NCI-H524 (cell line): ENCODE measurements at places on chromosomes 7 and 10.
A peak's percentile ranks its signal among the peaks of the same experiment; 100 is the strongest.

DNA sequence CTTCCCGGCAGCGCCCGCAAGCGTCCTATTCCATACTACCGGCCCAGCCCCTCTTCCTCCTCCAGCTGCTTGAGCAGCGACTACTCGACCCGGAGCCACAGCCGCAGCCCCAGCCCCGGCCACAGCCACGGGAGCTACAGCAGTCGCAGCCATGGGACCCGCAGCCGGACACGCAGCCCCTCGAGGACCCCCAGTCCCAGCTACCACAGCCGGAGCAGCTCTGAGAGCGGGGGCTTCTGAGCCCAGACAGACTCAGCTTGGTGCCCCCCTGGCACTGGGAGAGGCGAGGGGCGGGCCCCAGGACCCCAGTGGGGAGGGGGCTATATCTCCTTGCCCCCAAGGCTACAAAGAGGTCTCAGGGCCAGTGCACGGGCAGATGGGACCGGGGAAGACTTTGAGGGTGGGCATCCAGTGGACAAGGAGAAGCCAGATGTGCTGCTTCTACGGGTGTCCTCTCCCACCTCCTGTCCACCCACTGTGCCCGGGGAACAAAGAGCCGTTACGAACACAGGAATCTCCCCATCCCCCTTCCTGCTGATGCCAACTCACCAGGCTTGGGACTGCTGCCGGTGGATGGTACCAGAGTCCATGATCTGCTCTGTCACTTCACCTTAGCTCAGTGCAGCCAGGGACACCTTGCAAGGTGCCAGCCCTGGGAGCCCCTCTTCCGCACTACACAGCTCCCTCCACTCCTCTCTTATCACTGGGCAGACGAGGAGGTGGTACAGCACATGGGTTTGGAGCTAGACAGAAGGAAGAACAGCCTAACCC, 16.7 kb upstream of the HSPB1 start:
- no peak for DNase-seq

DNA sequence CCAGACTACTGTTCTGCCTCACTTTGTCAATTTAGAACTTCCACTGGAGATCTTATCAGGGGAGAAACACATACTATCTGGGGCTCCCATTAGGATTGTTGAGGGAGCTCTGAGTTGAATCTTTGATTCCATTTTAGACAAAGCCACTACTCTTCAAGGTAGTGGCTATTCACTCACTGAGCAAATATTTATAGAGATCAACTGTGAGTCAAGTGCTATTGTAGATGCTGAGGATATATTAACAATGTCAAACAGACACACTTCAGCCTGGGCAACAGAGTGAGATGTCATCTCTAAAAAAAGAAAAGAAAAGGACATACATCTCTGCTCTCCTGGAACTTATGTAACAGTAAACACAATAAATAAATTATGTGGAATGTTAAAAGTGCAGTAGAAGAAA, 315.3 kb downstream of the PTEN start:
- no peak for DNase-seq

GRCh38 chr7:18835001-18835690, 282.3 kb downstream of the TWIST1 start:
- no peak for DNase-seq

DNA sequence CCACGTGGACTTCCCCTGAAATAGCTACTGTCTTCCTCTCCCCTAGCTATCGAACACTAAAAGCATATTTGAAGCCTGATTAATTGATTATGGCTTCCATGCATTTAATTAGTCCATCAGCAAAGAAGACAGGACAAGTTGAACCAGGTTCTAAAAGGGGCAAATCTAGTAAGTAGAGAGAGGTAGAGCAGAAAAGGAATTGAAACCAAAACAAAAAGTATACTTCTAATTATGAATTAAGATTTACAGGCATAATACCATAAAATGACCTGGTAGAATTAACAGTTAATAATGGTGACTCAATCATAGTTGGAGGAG, 393 bp upstream of the DNAJC1 start:
- no peak for DNase-seq

- DNase-seq: peak; percentile 36
Observed at GRCh38 chr7:75915416-75916156, 631 bp downstream of the POR start.

DNA sequence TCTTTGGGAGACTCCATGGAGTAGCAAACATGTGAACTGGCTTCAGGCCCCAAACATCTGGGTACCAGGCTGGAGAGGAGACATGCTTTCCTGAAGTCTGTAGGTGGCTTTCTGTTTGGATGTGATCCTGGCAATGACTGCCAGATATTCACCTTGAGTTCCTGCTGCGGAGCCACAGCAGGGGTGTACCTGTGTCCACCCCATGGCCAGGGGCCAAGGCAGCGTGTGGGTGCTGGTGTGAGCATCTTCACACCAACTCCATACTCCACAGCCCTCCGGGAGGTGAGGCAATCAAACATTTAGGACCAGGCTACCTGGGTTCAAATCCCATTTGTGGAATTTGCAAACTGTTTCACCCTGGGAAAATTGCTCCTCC, 113.0 kb downstream of the ADCY1 start:
- no peak for DNase-seq

- DNase-seq: peak; percentile 14
Observed at GRCh38 chr10:102352066-102352715, 43.3 kb upstream of the NFKB2 start.
